Kidney epithelial cell (primary cell): ENCODE measurements at places on chromosomes 12 and 14.
A peak's percentile ranks its signal among the peaks of the same experiment; 100 is the strongest.

DNA sequence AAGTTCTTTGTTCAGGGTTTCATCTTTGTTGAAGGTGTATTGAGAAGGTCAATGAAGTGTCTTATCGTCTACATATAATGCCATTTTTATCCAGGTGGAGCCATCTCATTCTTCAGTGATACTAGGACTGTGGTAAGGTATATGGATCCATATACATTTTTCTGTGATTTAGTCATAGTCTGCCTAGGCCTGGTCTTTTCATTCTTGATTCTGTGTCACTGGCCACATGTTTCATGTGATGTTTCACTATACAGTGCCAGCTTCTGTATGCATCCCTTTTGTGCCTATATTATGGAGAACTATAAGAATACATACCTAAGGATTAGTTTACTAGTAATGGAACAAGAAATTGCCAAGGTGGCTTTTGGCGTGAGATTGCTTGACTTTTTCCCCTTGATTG, 40.5 kb downstream of the VEZT start:
- DNase-seq, result no peak

- no peak for DNase-seq
These were observed 13.5 kb upstream of the IRF2BPL start for GRCh38 chr14:77041881-77042545.

- no peak for DNase-seq
These were observed 83.9 kb upstream of the OSBPL8 start for GRCh38 chr12:76643438-76643837.

GRCh38 chr12:129305851-129306250, 452.6 kb downstream of the GLT1D1 start:
- DNase-seq, result no peak

GRCh38 chr14:29273513-29273912, 506.9 kb downstream of the FOXG1 start:
- DNase-seq, result no peak

- DNase-seq, result no peak
These were observed 68.3 kb downstream of the SEC23A start for GRCh38 chr14:39034481-39035296.

GRCh38 chr14:32166029-32166428, 35.8 kb upstream of the RNU6-7 start:
- no peak for DNase-seq

DNA sequence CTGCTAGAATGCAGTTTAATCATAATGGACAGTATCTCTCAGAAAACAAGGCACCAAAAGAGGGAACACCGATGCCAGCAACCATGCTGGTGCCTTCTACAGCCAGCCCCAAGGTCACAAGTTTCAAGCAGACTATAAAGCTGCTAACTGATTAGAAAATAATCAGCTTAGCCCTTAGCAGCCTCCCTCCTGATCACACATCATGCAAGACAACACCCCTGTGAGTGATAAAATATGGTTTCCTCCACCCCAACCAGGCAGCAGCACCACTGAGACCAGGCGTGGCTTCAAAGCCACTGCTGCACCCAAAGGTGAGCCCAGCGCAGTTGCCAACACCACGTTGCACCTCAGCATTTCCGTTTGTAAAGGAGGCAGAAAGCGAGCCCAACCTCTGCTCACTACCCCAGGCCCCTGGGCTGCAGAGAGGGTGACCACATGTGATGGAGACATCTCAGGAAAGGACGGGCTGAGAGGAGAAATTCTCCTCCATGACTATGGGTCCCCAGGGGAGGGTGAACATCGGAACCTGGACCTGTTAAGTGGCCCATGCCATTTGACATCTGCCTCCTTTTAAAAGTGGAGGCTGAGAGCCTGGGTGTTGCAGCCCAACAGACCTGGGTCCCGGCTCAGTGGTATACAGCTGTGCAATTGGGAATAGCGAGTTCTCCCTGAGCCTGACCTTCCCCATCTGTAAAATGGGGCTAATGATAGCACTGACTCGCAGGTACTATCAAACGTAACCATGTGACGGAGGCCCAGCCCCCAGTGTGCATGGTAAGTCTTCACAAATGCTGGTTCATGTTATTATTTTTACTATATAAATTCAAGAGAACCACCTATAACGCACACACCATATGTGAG, 11.5 kb downstream of the ZFP36L1 start:
- no peak for DNase-seq

GRCh38 chr12:65392491-65392890, 114.0 kb downstream of the MSRB3 start:
- DNase-seq, result no peak

DNA sequence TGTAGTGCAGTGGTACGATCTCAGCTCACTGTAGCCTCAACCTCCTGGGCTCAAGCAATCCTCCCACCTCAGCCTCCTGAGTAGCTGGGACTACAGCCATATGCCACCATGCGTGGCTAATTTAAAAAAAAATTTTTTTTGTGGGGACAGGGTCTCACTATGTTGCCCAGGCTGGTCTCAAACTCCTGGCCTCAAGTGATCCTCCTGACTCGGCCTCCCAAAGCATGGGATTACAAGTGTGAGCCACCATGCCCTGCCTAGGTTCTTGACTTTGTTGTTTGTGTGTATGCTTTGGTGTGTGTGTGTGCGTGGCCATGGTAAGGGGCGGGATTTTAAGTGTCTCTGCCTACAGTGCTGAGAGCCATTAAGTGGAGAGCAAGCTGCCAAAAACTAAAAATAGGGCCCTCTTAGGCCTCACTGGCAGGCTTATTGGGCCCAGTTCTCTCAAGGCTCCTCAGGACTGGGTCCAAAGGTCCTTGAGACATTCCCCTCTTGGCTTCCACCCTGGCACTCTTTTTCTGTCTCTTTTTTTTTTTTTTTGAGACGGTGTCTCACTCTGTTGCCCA, 5.1 kb downstream of the COX14 start:
- no peak for DNase-seq

DNA sequence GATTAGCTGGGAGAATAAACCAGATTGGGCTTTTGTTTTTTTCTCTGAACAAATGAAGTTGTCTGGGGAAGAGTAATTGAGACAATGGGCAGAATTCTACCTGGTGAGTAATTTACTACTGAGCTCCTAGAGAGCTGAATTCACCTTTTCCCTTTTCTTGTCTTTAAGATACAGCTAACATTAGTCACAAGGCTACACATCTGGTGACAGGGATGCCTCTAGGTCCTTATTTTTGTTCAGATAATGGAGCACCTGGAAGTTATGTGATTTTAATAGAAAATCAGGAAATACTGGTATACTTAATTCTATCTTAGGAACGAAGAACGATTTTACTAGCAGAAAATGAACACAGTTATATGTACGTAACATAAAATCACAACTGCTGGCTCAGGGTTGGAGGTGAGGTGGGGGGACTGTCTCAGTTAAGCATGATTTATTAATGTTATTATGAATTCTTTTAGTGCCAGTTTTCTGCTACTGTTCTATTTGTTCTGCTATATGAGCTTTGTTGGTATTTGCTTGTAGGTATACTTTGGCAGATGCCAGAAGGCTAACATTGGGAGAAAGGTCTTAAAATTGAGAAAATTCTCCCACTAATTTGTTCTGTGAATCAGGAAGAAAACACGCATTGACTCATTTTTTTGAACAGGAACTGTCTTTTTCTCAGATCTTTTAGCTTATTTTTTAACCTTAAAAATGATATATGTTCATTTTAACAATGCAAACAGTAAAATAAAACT, 482.7 kb upstream of the RGS6 start:
- no peak for DNase-seq

DNA sequence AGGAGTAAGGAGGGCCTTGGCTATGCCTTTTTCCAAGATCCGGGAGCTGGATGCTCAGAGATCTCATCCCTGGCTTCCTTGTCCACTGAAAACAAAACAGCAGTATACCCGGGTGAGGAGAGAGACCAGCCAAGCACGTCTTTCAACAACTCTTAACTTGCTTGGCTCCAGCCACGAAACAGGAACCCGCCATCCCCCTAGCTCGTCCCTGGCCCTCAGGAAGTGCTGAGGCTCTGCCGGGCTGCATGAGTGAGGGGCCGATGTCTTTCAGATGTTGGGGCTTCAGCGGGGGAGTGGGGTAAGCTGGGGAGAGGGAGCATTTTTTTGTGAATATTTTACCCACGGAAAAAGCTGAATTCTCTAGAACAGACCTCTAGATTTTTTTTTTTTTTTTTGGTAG, 231.1 kb downstream of the CACNA1C start:
- no peak for DNase-seq

DNA sequence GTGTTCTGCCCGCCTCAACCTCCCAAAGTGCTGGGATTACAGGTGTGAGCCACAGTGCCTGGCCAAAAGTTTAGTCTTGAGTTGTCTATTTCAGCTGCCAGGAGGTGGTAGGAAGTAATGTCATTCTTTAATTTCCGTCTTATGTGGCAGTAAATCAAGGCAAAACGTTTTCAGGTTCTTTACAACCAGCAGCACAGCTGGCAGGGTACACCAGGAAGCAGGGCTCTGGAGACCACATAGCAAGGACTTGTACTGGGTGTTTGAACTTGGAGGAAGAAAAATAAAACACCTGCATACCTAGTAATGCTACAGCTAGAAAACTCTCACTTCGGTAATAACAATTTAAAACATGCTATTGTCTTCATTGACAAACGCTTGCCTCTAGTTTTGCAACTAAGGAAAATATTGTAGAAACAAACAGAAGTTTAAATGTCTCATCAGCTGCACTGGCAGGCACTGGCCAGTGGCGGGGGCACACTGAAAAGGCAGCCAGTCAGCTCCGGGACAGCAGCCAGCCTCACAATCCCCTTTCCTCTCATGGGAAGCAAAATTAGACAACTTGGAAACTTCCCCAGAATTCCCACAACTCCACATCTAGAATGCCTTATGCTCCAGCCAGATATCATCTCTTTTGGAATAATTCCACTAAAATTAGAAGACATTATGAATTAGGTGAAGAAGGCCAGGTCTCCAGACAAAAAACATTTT, 72.2 kb downstream of the CLIP1 start:
- no peak for DNase-seq

DNA sequence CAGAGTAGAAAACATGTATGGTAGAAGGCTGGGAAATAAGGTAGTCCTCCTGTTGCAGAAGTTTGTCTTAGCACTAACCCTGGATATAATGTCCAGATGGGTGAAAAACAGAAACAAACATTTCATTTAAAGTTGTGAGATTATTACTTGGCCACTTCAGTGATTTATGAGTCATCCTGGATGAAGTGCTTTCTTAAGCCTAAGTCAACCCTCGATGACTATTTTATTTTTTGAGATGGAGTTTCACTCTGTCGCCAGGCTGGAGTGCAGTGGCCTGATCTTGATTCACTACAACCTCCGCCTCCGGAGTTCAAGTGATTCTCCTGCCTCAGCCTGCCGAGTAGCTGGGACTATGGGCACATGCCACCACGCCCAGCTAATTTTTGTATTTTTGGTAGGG, 10.2 kb downstream of the DLST start:
- no peak for DNase-seq

DNA sequence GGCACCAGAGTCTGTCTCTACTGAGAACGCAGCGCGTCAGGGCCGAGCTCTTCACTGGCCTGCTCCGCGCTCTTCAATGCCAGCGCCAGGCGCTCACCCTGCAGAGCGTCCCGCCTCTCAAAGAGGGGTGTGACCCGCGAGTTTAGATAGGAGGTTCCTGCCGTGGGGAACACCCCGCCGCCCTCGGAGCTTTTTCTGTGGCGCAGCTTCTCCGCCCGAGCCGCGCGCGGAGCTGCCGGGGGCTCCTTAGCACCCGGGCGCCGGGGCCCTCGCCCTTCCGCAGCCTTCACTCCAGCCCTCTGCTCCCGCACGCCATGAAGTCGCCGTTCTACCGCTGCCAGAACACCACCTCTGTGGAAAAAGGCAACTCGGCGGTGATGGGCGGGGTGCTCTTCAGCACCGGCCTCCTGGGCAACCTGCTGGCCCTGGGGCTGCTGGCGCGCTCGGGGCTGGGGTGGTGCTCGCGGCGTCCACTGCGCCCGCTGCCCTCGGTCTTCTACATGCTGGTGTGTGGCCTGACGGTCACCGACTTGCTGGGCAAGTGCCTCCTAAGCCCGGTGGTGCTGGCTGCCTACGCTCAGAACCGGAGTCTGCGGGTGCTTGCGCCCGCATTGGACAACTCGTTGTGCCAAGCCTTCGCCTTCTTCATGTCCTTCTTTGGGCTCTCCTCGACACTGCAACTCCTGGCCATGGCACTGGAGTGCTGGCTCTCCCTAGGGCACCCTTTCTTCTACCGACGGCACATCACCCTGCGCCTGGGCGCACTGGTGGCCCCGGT, at the start of gene PTGDR:
PTGDR (plus strand) TSS at position 198 of the 778 bp plus-strand sequence; CDS start at position 315, 117 bp downstream.
- no peak for DNase-seq

- DNase-seq, result no peak
These were observed 2.5 kb upstream of the RNU6-8 start for GRCh38 chr14:32205554-32205953.

- no peak for DNase-seq
These were observed 108.5 kb upstream of the ESRRB start for GRCh38 chr14:76267322-76268046.

DNA sequence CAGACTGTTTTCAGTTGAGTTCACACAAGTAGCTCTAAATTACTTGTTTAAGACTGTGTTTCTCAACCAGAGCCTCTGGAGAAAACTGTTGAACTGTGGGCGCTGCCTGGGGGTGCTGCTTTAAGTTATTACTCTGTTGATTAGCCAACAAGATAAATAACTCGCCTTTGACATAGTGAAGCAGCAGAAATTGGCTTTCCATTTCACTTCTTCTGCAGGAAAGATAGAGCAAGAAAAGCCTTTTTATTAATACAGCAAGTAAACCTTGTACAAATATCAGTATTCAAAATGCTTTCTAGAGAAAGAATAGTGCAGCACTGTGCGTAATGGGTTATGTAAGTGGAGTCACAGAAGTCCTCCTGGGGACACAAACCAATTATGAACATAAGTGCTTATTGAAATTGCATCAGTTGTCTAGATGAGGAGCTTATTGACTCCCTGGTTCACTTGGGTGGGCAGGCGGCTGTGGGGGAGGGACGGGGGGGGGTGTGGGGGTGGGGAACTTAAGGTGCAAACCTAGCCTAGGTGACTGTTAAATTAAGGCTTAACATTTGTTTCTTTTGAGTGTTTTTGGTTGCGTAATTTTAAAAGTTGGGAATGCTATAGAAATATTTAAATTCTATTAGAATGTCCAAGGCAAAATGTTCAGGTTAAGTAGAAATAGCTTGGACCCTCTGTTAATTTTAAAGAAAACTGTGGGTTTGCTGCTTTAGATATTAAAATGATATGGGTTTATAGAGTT, 6.3 kb downstream of the FRS2 start:
- DNase-seq, result no peak

DNA sequence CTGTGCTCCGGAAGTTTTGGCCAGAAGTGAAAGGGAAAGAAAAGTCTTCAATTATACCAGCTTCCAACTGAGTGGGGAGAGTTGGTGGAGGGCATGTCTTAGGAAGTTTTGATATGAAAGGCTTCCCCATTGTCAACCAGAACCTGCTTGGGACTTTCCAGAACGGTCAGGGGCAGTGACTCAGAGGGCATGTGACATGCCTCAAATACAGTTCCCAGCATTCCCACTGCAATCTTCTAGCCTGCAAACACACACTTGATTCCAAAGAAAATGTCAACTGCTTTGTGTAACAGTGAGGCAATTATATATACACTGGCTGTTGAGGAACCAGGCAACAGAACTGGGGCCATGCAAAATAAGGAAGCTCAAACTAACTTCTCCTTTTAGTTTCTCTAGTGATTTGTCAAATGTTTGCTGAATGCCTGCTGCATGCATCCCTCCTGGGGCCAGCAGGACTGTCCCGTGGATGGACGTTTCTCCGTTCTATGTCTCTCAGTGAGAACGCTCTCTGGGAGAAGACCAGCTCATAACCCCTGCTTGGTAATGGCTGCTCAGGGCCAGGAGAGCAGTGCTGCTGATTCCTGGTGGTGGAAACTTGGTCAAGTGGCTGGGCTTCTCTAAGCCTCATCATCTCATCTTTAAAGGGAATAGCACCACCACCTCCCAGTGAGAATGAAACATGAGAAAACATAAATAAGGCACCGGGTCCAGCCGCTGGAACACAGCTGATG, 18.3 kb downstream of the SLC25A47 start:
- DNase-seq, result peak; percentile 82
